ENCODE measurements at places on chromosomes 4 and X.

- no peak for DNase-seq
Observed at GRCh38 chr4:73705056-73705432, 35.3 kb upstream of the CXCL8 start.

DNA sequence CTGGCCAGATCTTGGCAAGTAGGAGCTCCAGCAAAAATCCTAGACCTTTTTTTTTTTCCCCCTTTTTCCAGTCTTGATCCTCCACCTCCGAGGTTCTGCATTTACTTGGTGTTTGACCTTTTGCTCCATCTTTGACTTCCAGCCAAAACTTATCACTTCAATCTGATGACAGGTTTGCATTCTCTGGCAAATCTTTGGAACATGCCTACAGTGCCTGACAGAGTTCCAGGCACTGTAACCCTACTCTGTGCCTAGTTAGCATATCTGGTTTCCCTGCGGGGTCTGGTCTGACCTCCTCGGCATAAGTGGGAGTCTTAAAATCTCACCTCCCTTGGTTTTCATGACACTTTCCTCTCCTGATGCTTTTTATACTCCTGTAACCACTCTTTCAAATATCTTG, 39.4 kb upstream of the NR3C2 start:
- no peak for DNase-seq

GRCh38 chr4:153345012-153345981, 809 bp downstream of the MND1 start:
- DNase-seq = no peak

- DNase-seq = no peak
Observed at GRCh38 chr4:13611283-13611842, 16.2 kb downstream of the BOD1L1 start.

- DNase-seq = no peak
Observed at GRCh38 chrX:28491941-28492340, 95.3 kb upstream of the IL1RAPL1 start.

- no peak for DNase-seq
Observed at GRCh38 chrX:119686087-119686691, 6.8 kb downstream of the SEPTIN6 start.

DNA sequence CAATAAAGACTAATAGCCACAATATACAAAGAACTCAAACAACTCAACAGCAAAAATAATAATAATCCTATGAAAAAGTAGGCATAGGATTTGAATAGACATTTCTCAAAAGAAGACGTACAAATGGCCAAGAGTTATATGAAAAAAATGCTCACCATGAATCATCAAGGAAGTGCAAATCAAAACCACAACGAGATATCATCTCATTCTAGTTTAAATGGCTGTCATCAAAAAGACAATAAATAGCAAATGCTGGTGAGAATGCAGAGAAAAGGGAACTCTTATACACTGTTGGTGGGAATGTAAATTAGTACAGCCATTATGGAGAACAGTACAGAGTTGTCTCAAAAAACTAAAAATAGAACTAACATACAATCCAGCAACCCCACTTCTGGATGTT, 18.8 kb downstream of the TLR6 start:
- no peak for DNase-seq

DNA sequence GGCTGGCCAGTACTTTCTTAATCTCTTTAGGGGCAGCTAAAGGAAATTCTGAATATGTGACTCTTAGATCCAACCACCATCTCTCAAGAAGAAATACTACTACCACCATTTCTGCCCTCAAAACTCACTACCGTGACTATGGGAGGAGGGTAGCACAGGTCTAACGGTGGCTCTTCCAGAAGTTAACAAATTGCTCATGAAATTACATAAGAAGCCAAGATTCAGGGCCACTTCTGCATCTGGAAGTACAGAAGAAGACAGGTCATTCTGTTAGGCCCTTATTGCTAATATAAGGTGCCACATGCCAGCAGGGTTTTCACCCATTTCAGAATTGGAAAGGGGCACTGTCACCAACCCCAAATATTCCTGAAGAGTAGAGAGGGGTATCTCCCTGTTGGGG, 19.6 kb upstream of the NKRF start:
- DNase-seq = no peak

DNA sequence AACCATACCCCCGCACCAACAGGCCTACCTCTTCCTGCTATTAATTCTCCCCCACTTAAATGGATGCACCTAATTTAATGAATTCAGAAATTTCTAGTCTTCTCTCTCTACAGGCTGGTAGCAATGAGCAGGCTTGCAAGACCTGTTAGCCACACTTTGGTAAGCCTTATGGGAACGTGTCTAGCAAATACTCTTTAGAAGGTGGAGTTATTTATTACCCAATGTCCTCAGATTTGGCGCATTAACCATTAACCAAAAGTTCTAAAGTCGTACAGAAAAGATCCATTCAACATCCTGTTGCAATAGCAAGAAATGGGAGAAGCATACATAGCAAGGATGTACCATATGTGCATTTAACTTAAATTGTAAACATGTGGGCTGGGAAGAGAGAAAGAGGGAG, 47.5 kb downstream of the SLITRK2 start:
- no peak for DNase-seq

- DNase-seq = no peak
Observed at GRCh38 chr4:35102066-35102465, 1142.2 kb downstream of the ARAP2 start.

GRCh38 chrX:101460669-101461068, 24.6 kb upstream of the ARMCX4 start:
- no peak for DNase-seq

GRCh38 chr4:83180431-83180968, 66.0 kb upstream of the PLAC8 start:
- DNase-seq = no peak

DNA sequence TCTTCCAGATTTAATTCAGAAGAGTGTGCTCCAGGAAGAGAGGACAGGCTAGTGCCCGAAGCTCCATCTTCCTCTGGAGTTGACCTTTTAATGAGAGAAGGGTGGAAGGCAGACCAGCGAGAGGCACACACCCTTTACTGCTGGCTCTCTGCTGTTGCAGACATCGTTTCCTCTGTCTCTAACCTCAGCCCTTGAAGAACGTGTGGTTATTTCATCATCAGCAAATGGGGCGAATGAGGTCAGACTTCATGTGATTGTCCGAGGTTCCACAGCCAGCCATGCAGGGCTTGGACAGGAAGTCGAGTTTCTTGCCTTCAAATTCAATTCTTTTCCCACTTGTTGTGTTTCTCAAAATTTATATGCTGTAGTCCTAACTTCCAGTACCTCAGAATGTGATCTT, 155.2 kb upstream of the MSX1 start:
- DNase-seq = no peak

- DNase-seq = no peak
Observed at GRCh38 chrX:2192584-2193272, 308.0 kb downstream of the DHRSX start.

DNA sequence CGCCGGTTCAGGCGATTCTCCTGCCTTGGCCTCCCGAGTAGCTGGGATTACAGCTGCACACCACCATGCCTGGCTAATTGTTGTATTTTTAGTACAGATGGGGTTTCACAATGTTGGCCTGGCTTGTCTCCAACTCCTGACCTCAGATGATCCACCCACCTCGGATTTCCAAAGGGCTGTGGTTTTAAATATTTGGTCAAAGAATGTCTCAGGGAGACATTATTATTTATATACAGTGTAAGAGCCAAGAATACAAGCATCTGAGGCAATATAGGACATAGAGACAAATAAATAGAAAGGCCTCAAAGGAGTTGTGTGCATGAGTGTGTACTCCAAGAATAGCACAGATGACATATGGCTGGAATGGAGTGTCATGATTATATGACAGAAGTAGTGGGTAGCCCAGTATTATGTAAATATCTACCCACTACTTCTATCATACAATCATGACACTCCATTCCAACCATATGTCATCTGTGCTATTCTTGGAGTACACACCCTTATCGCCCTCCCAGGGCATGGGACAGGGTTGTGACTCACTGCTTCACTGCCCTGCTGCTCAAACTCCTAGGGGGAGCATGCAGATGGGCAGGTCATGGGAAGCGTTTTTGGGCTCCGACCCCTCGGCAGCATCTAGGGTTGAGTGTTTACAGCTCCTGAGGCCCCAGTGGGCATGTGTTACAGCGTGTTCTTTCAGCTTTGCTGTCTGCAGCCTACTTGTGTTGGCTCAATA, 1649.8 kb upstream of the PCDH10 start:
- DNase-seq = no peak

DNA sequence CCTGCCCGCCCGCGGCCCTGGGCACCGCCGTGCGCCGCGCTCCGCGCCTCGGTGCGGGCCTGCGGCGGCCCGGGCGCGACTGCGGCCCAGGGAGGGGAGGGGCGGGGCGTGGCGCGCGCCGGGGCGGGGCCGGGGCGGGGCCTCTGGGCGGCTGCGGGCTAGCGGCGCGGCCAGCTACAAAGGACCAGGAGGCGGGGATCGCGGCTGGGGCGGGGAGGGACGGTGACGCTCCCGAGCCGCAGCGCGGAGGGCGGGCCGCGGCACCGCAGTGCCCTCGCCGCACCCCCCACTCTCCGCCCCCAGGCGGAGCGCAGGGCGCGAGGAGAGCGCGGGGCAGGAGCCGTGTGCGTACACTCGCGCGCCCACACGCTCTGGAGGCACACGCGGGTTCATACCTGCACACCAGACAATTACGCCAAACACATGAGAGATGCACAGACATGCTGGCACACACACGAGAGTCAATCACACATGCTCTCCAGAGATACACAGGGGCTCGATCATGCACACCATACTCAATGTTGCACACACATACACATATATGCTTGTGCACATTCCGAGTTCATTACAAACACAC, at the start of gene CRMP1:
Gene CRMP1 (minus strand): TSS at position 83 of the 577 bp plus-strand sequence. CDS start 117 bp downstream, outside the sequence.
- DNase-seq = no peak

DNA sequence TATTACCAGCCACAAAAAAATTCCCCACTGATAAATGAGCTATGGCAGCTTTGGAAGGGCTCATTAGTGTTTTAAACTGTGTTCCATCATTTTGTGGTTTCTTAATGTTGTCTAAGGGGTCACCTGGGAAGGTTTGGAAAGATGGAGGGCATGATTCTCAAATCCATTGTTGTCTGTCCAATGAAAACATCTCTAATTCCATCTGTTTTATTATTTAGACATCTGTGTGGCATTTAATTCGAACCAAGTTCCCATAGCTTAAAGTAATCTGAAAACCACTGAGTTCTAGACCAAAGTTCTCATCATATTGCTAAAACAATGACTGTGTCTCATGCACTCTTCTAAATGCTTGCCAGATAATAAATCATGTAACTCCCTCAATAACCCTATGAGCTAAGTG, 103.8 kb upstream of the PPP3CA start:
- no peak for DNase-seq

DNA sequence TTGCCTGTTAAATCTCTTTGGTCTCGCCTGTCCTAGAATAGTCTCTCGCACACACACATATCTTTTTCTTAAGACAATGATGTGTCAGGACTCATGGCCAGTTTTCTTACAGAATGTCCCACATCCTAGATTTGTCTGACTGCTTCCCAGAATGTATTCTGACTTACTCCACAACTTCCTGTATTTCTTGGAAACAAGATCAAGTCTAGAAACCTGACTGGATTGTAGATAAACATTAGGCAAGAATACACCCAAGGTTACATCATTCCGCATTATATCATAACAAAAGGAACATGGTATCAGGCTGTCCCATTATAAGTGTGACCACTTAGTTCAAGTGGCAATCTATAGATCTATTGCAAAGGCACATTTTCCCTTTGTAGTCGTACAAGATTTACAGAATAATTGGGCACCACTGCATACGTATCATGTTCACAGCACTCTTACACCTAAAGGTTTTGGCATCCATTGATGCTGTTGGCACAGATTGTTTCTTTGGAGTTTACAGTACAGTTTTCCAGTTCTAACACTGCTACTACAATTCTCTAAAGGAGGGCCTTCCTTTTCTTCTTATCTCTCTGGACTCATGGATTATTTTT, 56.4 kb downstream of the FBXW7 start:
- no peak for DNase-seq

- no peak for DNase-seq
Observed at GRCh38 chr4:169124661-169125060, 114.6 kb upstream of the CBR4 start.

GRCh38 chr4:86356425-86357210, 3.2 kb downstream of the MAPK10 start:
- DNase-seq = no peak

DNA sequence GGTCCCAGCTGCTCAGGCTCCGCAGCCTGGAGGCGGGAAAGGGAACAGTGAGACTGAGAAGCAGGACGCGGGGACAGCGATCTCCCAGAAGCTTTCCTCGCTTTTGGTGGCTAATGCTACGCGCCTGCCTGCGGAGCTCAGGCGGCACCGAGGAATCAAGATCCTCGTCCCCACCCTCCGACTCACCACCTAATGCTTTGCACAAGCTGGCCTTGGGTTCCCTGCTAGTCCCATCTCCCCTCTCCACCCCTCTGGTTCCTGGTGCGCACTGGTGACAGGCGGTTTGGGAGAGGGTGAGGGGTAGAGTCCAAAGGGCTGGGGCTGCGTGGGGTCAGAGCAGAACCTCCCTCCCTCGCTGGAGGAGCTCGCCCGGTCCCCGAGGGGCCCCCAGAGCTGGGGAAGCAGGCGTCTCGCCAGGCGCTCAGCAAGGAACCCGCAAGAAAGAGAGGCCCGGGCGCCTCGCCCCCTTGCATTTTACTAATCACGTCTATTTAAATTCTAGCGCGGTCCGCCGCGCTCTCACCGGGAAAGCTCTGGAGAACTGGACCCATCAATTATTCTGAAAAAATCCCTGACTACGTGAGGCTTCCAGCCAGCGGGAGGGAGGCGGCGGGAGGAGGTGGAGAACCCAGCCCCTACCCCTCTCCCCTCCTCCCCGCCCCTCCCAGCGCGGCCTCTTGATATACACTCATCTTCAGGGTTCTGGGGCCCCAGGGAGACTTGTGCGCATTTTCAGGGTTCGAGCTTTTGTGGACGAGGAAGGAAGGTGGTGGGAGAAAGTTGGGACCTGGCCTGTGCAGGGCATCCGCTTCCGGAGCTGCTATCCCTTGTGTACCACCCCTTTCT, 9.1 kb downstream of the POU4F2 start:
- DNase-seq = no peak

DNA sequence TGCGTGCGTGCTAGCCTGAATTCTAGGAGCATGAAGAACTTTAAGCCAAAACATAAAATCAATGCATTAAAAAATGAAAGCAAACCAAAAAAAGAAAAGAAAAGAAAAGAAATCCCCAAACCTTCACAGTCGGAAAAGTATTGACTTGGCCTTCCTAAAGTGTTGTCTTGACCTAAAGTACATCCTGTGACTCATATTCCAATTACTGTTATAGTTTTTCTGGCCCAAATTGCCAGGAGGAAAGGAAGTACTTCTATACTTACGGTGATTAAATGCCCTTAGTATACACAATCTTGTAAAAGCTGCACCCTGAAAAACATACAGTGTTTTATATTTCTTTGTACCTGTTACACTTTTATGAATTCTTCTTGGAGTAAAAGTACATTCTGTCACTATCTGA, 512.8 kb downstream of the ANKRD50 start:
- no peak for DNase-seq

DNA sequence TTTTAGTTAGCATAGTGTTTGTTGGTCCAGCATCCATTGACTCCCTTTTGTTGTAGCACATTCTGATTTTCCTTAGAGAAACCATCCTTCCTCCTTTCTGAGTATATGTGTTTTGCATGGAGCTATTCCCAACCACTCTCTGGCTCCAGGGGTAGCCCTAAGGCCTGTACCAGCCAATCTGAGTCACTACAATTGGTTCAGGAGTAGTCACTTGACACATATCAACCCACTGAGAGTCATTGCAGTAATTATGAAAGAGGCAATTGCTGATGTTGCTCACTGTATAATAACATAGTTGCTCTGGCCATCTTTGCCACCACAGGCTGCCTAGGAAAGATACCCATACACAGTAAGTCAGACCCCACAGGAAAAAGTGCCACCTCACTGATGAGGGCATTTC, 71.2 kb upstream of the GRID2 start:
- no peak for DNase-seq

All from omental fat pad (tissue), 4 donors.